HCEC 1CT (cell line): ENCODE measurements at places on chromosomes 4 and X.

GRCh38 chr4:76498550-76498949 is 63.5 kb downstream of the SHROOM3 start:
- DNase-seq: no peak

- DNase-seq: no peak
These were observed 1565.4 kb downstream of the PCDH18 start for GRCh38 chr4:135966936-135967335.

- DNase-seq: peak; percentile 79
These were observed 59.3 kb upstream of the CLDN34 start for GRCh38 chrX:9907645-9908387.

DNA sequence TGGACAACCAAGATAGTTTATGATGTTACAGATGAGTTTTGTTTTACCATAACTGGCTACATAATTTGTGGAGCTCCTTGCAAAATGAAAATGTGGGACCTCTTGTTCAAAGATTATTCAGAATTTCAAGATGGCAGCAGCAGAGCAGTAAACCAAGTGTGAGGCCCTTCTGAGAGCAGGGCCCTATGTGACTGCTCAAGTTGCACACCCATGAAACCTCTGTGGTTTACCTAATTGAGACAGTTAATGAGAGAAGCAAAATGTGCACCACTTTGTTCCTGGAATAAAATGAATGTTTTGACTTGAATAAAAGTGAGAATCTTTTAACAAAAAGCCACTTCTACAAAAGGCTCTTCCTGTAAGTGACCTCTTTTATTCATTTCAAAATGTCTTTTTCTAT is 519.2 kb downstream of the RPA4 start:
- no peak for DNase-seq

DNA sequence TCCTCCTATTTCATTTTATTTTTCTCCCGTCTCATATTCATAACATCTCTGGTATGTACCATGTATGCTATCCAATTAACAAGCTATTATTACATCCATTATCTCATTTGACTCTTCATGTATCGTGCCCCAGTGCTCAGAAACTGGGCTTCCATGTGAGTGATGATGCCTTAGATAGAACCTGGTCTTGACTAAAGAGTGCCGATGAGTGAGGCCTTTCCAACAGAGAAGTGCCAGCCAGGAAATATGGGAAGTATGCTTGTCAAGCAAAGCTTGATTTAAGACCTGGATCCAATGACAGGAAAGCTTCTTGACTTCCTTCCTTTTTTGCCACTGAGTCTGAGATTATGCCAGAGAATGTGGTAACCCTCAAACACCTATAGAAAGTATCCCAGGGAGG is 371.7 kb upstream of the FGF13 start:
- no peak for DNase-seq

DNA sequence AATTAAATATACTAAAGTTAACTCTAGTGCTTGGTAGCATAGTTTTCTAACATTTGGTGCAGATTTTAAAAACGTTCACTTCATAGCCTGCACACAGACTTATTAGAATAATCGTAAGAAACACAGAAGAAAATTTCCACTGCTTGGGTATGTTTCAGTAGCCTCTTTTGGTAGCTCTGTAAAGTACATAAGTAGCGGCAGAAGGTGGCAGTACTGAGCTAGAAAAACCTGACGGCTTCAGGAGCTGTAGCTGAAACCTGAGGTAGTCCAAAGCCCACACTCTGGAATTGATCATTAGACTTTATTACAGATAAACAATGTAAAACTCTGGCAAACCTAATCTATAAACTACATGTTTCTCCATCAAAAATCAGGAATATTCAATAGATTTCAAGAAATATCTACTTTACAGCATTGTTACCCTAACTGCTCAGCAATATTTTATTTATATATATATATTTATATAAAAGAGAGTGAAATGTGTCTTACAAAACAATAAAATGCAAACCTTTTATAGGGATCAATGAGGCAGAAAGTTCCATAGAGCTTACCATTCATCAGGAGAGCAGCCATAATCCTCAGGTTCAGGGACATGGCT is 88.2 kb downstream of the ATP8A1 start:
- peak; percentile 15 for DNase-seq

DNA sequence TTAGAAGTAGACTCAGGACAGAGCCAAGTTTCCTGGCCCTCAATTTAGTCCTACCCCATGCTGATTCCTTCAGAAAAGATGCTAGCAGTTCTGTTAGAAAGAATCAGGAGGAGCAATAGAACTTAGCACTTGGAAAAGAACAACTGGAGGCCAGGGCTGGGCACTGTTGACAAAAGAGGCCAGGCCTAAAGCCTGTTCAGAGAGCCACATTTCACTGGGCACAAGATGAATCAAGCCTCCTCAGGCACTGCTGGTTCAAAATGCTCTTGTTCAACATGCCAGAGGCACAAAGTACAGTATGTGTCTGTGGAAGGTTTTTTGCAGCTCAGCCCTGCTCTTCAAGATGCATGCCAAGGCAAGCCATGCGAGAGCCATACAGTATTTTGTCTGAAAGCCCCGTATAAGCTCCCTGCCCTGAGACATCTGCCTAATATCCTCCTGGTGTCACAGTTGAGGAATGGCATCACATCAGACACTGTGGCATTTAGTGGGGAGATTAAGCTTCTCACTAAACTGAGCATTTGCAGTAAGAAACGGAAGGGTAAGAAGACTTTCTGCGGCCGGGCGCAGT is 53.7 kb downstream of the RASL11B start:
- no peak for DNase-seq

DNA sequence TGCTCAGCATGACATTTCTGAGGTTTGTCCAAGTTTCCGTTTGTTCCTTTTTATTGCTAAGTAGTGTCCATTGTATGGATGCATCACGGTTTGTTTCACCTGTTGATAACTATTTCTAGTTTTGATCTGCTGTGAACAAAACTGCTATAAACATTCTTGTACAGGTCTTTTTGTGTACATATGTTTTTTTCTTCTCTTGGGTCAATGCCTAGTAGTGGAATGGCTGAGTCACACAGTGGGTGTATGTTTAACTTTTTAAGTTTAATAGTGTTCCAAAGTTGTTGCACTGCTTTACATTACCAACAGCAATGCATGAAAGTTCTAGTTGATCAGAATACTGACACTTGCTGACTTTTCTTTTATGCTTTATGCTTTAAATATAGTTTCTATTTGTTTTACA is 76.7 kb downstream of the MAOB start:
- DNase-seq: no peak

- no peak for DNase-seq
These were observed 19.3 kb downstream of the IQCM start for GRCh38 chr4:149796381-149796780.

DNA sequence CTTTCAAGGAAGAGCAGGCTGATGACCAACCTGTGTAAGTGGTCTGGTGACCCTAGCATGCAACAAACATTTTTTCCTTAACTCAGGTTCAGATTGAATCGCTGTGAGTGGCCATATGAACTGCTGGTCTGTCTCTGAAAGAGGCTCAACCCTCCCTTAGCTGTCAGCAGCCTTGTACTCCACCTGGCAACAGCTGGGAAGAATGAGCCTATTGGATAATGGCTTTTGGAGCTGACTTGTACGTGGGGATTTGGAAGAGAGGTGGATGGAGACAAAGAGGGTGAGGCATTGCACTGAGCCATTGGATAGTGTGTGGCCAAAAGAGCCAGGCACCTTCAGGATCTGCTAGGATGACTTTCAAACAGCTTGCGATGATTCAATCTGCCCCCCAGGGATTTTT is 35.7 kb upstream of the BMP15 start:
- no peak for DNase-seq

- DNase-seq: no peak
These were observed 78.4 kb downstream of the LUZP4 start for GRCh38 chrX:115367951-115368350.

- DNase-seq: peak; percentile 82
These were observed 144.9 kb downstream of the STIM2 start for GRCh38 chr4:27005501-27005900.

DNA sequence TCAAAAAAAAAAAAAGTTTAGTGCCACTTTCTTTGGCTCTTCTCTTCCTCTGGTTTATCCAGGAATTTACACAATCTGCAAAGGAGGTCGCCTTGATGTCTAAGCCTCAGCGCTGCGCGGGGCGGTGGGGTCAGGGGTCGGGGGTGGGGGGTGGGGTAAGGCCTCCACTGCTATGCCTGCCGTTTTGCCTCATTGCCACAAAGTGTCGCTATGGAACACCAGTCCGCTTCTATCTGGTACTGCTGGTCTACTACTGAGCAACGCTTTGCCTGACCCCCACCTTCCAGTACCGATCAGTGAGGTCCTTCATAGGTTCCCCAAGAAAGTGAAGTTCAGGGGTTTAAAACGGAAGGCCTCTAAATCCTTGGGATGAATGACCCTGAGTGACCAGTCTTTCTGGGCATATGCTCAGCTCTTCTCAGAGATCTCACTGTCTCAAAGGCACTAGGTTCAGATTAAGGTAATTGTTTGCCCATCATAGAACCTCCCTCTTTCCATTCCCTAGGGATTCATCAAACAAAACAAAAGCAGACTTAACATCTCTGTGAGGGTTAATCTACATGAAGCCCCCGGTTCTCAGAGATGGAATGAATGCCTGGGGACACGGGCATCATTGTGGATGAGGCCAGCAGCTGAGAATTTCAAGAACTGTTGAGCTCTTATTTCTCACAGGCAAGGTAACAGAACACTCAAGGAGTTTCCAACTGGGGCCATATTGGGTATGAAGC is 16.9 kb upstream of the TSR2 start:
- DNase-seq: no peak

- DNase-seq: peak; percentile 12
These were observed 45.8 kb downstream of the BCORL1 start for GRCh38 chrX:130028196-130028595.

GRCh38 chr4:153963216-153963615 is 174.3 kb upstream of the SFRP2 start:
- DNase-seq: no peak

- DNase-seq: no peak
These were observed 929 bp downstream of the MAB21L2 start for GRCh38 chr4:150582873-150583286.

- DNase-seq: peak; percentile 1
These were observed 55.3 kb upstream of the ZFP42 start for GRCh38 chr4:187940299-187940698.

GRCh38 chrX:12799118-12799517 is 7.9 kb downstream of the PRPS2 start:
- DNase-seq: no peak

- no peak for DNase-seq
These were observed 9.8 kb downstream of the DCAF8L2 start for GRCh38 chrX:27599928-27600327.

DNA sequence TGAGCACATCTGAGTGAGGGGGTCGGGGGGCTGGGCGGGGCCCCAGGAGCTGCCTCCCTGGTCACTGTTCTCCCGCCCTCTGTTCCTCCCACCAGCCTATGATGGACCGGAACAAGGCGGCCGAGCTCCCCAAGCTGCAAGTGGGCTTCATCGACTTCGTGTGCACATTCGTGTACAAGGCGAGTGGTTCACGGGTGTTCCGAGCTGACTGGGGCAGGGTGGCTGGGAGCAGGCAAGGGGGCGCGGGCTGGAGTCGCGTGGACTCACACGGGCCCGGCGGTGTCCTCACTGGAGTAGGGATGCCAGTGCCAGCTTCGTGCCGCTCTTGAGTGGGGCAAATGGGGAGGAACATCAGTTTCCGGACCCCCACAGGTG is 7.7 kb downstream of the ATP5ME start:
- no peak for DNase-seq

DNA sequence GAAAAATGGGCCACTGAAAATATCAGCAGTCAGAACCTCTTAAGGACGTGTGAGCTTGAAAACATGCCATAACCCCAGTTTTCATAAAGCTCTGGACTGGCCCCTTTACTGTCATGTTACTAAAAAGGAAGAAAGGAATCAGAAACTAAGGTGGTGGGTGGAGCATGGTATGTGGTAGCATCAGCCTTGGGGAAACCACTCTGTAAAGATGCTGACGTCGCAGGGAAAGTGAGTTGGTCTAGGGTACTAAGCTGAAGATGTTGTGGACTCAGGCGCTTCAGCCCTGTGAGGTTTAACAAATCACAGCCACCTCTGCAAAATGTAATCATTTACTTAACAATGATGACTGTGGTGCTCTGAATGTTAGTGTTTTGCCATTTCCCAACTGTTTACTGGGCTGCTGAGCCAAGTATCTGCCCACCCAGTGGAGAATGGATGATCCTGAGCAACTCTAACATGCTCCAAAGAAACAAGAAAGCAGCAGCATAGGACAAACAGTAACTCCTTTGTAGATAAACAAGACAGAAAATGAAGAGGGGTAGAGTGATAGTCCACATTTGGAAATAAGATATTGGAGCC is 33.4 kb downstream of the C4orf54 start:
- DNase-seq: no peak

- DNase-seq: no peak
These were observed 18.3 kb upstream of the NUP54 start for GRCh38 chr4:76166480-76166879.

- DNase-seq: no peak
These were observed 520.4 kb downstream of the BCOR start for GRCh38 chrX:39577206-39577984.

GRCh38 chr4:140710908-140711622 is 45.1 kb downstream of the TBC1D9 start:
- no peak for DNase-seq

DNA sequence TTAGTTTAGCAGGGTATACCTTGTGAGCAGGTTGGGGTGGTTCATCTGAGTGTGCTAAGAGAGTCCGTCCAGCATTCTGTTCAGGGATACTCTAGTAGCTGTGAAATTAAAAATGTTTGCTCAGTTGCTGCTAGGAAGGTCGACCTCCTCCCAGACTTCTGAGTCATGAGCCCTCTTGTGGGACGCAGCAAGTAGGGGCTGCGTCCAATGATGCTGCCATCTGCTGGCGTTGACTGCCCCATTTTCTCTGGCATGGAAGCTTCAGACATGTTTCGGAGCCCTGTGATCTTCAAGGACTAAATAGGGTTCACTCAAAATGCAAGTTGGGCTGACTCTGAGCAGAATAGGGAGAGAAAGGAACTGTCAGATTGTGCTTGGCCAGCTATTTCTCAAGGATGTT is 201.0 kb upstream of the ARSJ start:
- DNase-seq: peak; percentile 43

GRCh38 chr4:25654971-25655963 is at the start of gene SLC34A2:
SLC34A2 (plus strand) TSS chr4:25655851; CDS start chr4:25662501, 6,650 bp downstream.
- no peak for DNase-seq

- no peak for DNase-seq
These were observed 513.1 kb upstream of the CNKSR2 start for GRCh38 chrX:20861113-20861512.

DNA sequence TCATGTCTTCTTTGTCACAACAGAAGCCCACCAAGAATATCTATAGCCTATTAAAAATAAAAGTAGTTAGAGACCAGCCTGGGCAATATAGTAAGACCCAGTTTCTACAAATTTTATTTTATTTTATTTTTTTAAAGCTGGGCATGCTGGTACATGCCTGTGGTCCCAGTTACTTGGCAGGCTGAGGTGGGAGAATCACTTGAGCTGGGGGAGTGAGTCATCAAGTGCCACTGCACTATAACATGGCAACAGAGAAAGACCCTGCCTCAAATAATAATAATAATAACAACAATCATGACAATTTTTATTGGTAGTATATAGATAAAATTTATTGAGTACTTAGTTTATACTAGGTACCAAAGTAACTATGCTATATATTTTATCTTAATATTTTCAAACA is 93.0 kb upstream of the NPFFR2 start:
- no peak for DNase-seq
